Frontal cortex (tissue), 4 donors: ENCODE measurements at places on chromosomes 1 and 21.
A peak's percentile ranks its signal among the peaks of the same experiment; 100 is the strongest.

DNA sequence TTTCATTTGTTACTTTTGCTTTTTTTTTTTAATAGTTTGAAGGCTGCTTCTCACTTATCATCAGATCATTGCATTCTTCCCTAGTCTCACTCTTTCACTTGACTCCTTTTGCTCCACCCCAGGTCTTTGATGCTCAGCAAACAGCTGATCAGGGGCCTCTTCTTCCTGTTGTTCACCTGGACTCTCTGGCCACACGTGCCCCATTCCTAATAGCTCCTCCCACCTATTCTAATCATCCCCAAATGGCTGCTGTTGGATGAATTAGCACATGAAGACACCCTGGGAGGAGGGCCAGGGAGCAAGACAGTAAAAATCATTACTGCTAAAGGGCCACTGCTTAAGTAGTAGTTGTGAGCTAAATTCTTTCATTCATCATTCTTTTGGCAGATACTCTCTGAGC lies 119.5 kb downstream of the MAB21L3 start:
- DNase-seq: no peak

- DNase-seq: peak; percentile 24
Measured at GRCh38 chr1:247857069-247857984, at the start of gene TRIM58. TSS of gene TRIM58 (plus strand) at chr1:247857187. CDS start at chr1:247857247, 60 bp downstream.

DNA sequence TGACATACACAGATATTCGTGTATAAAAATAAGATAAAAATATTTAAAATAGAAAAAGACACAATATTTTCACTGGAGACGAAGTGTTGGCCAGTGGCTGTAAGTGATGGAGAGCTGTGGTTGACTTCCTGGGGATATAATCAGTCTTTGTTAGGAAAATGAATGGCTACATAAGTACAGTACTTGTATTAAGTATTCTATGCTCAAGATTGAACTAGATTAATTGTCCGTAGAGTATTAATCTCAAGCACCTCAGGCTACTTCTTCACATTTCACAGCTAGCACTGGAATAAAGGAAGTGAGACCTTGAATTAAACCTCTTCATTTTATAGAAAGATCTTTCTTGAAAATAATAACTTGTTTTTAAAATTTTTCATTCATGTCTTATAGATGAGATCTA lies 39.0 kb upstream of the RGS5 start:
- no peak for DNase-seq

GRCh38 chr1:33030575-33030974 lies 6.1 kb downstream of the AK2 start:
- DNase-seq: no peak

DNA sequence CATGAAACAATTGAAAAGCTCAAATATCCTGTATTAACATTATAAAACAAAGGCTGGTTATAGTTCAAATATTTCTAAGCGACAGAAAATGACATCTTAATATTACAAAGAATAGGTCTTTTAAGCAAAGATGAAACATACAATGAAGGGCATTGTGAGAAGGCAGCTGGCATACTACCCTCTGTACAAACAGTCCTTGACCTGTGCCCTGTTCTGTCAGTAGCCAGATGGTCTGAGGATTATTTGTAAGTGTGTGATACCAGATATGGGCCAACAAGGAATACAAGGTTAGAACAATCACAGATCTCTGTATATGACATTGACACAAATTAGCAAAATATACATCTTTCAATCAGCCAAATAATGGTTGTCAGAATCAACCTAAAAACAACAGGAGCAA lies 1350.4 kb downstream of the AMY1C start:
- no peak for DNase-seq

DNA sequence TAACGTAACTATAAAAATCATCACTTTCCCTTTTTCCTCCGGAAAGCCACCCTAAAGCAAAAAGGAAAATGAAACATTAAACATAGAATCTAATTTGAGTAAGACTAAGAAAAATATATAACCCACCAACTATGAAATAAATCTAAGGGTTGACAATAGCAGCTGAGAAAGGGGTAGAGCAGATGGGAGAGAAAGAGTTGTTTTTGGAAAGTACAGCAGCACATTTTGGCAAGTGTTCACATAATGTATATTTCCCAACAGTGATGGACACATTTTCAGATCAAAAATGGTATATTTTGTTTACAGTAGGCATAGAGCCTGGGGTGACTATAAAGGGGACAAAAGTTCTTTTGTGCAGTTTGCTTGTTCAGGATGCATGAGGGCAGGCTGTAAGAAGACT lies 1287.4 kb upstream of the B3GALT2 start:
- DNase-seq: no peak

GRCh38 chr1:225815526-225816178 lies 5.7 kb downstream of the EPHX1 start:
- no peak for DNase-seq

DNA sequence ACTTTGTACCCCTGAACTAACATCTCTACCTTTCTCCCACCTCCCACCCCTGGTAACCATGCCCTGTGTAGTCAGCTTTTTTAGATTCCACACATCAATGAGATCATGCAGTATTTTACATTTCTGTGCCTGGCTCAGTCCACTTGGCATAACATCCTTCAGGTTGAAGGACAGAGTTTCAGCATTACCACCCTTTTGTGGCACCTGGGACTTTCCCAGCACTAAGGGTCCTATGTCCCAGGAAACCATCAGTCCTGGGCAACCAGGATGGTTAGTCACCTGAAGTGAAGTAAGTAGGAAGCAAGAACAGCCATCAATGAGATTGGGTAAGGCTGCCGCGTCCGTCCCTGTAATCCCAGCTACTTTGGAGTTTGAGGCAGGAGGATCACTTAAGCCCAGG lies 370.6 kb downstream of the SIPA1L2 start:
- DNase-seq: no peak

DNA sequence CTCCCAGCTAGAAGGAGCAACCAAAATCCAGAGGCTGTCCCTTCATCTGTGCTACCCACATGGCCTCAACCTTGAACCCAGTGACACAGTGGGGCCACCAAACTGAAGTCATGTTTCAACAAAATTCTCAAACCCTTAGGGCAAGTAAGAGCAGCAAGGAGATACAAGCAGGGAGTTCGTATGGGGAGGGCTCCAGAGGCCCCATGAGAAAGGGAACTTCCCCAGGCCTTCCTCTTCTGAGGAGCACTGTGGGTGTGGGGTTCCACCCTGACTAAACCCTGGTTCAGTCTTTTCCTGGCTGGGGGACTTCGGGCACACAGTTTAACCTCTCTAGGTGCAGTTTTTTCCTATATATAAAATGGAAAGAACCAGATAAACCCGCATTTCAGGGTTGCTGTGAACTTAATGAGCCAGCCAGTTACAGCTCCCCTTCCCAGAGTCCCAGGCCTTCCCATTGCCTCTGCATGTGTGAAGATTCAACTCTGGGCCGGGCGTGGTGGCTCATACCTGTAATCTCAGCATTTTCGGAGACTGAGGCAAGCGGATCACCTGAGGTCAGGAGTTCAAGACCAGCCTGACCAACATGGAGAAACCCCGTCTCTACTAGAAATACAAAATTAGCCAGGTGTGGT lies 8.0 kb upstream of the THEMIS2 start:
- DNase-seq: no peak

- no peak for DNase-seq
Measured at GRCh38 chr1:24051206-24051945, 60.6 kb downstream of the MYOM3 start.
